NCI-H2227 treated with DMSO at 0.1 percent for 48 hours (cell line): ENCODE measurements at places on chromosomes 12 and 14.

GRCh38 chr12:49808686-49809380, 19.4 kb downstream of the NCKAP5L start:
- no peak for DNase-seq

- DNase-seq: no peak
These were observed 19.5 kb upstream of the CERS5 start for GRCh38 chr12:50186681-50187080.

DNA sequence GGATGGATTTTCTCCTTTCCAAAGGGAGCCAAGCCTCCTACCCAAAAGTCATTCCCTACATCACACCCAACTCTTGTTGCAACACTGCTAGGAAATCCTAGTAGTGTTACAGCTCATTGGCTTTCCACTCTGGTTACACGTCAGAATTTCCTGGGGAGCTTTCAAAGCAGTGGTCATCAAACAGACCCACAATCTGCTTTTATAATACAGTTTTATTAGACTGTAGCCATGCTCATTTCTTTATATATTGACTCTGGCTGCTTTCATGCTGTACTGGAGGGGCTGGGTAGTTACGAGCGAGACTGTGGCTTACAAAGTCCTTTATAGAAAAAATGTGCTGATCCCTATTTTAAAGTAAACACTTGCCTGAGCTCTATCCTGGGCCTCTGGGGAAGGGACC, 34.3 kb downstream of the ZFYVE26 start:
- no peak for DNase-seq

GRCh38 chr12:93179792-93180191, 197.9 kb upstream of the NUDT4 start:
- no peak for DNase-seq

GRCh38 chr12:43599066-43599465, 47.1 kb upstream of the ADAMTS20 start:
- no peak for DNase-seq

DNA sequence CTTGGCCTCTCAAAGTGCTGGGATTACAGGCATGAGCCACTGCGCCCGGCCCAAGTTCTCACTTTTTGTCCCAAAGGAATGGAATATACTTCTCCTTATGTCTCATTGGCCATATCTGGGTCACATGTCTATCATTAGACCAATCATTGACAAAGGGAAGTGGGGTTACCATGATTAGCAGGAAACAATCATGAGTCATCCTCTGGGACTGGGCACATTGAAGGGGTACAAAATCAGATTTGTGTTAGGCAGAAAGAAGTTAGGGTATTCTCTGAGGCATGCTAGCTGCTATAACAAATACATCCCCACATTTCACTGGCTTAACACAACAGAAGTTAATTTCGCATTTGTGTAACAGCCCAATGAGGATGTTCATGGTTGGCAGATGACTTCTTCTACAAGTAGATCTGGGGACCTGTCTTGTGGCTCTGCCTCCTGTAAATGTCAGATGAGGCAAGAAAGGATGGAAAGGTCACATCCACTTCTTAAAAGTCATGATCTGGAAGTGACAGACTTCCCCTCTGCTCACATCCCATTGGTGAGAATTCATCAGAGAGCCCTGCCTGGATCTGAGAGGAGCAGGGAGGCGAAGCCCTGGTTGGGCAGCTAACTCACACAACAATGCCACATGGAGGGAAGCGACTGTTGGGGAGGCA, 3.1 kb downstream of the CCDC63 start:
- no peak for DNase-seq

GRCh38 chr14:105425823-105426247, 6.2 kb downstream of the MTA1 start:
- no peak for DNase-seq
